ENCODE measurements at places on chromosomes 16 and 17.

GRCh38 chr17:40542558-40543411, 22.5 kb downstream of the CCR7 start:
- DNase-seq = no peak

- no peak for DNase-seq
Observed at GRCh38 chr17:17114592-17115225, 72.5 kb downstream of the MPRIP start.

DNA sequence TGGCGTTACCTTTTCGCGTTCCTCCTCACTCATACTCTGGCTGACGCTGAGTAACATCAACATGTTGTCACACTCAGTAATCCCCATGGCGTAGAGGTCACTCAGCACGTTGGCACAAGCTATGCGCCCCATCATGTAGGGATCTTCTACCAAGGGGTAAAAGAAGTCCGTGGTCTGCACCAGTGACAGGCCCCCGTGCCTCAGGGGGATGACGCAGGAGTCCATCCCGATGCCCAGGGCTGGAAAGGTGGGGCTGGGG, 596 bp downstream of the SEPHS2 start:
- no peak for DNase-seq

- no peak for DNase-seq
Observed at GRCh38 chr17:61362852-61363600, 36.6 kb upstream of the TBX2 start.

- no peak for DNase-seq
Observed at GRCh38 chr17:34673516-34673915, 94.1 kb downstream of the TMEM132E start.

DNA sequence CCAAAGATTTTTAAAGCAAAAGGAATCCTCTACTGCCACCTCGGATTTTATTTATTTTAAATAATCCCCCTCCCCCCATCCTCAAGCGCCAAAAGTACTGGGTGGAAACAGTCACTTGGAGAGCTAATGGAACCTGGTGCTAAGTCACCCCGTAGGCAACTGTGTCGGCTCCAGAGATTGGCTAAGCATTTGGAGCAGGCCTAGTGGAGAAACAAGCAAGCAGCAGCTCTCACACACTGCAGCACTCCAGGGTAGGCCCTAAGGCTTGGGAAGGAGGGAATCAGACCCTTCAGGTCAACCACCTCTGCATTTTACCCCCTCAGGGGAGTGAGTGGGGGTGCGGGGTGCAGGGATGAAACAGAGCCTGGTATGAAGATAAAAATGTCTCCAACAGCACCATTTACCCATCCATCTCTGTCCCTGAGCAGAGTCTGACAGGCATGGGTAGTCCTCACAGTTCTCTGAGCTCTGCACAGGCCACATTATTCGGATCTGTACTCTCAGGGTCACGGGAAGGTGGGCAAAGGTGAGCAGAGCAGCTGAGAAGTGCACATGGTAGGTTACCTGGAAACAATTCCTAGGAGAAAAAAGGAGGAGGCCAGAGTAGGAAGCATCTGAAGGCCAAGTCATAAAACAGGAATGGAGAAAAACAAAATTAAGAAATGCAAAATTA, 27.2 kb upstream of the STAC2 start:
- DNase-seq = no peak

DNA sequence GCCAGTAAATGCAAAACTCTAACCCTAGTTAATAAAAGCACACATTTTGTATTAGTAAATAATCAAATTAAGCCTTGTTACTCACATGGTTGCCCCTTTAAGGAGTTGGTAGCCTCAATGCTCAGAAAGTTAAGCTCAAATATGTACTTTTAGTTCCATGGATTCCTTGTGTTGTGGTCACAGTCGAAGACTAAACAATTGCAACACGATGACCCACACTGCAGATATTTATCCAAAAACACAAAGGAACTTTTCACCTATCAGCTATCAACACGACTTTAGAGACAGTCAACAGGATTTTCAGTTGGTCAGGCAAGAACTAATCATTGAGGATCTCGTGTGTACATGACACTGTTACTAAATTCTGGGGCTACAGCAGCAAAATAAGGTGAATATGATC, 47.4 kb upstream of the NUDT7 start:
- no peak for DNase-seq

DNA sequence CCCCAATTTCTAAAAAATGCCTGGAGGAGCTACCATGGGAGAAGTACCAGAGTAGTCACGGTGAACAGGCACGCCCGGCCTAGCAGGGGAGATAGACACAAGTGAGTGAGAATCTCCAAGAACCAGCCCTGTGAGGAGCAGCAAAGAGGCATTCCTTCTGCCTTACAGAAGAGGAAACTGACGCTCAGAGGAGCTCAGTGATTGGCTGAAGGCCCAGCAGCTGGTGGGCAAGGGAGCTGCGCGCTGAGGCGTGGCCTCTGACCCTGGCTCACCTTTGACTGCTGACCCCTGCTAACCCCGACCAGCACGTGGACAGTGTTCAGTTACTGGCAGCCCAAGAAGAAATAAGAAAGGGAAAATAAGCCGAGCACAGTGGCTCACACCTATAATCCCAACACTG, 1.8 kb downstream of the C16orf96 start:
- no peak for DNase-seq

GRCh38 chr17:689556-690275, 24.9 kb downstream of the VPS53 start:
- no peak for DNase-seq

DNA sequence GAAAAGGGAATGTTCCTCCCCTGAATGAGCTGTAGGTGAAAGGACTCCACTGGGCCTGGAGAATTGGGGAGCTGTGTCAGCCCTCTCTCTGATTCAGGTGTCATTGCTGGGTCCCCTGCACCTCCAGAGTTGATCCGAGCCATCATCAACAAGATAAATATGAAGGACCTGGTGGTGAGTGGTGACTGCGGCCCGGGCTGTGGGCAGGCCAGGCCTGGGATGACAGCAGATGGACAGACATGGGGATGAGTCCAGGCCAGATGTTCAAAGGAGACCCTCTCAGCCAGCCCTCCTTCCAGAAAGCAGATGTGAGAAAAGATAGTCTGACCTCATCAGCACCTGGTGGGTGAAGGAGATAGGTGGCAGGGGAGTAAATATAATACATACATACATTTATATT, 4.6 kb downstream of the CHAD start:
- DNase-seq = no peak

GRCh38 chr16:18805257-18805773, 4.0 kb upstream of the ARL6IP1 start:
- no peak for DNase-seq

DNA sequence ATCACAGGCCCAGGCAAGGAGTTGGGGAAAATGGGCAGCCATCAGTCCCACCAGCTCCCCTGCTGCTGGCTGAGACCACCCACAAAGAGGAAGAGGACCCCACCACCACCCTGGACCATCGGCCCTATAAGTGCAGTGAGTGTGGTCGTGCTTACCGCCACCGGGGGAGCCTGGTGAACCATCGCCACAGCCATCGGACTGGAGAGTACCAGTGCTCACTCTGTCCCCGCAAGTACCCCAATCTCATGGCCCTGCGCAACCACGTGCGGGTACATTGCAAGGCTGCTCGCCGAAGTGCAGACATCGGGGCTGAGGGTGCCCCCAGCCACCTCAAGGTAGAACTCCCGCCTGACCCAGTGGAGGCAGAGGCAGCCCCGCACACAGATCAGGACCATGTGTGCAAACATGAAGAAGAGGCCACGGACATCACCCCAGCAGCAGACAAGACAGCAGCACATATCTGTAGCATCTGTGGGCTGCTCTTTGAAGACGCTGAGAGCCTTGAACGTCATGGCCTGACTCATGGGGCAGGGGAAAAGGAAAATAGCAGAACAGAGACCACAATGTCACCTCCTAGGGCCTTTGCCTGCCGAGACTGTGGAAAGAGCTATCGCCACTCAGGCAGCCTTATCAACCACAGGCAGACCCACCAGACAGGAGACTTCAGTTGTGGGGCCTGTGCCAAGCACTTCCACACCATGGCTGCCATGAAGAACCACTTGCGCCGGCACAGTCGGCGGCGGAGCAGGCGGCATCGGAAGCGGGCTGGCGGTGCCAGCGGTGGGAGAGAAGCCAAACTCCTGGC, 3.6 kb downstream of the ZNF646 start:
- DNase-seq = no peak

DNA sequence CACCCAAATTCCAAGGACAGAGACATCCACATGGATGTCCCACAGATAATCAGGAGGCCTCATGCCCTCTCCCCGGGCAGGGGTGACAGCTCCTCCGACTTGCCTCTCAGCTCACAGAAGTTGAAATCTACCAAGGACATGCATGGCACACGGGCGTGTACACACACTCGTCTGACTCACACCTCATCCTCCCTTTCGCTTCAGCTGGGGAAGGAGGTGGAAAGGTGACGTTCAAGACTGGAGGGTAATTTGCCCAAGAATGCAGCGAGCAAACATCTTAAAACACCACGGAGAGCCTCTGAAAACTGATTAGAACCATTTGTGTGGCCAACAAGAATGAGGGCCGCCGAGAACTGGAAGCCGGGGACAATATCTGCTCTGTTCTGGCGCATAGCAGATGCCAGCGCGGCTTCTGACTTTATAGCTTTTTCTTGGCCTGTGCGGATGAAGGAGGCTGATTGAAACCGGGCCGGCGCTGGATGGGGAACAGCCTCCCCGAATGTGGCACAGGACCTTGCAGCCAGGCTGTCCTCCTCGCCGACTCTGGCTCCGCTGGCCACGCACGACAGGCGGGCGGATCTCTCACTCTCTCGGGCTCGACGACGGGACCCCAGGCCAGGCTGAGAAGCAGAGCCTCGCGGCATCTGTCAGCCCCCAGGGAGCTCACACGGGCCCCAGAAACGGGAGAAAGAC, 100.9 kb downstream of the C16orf95 start:
- no peak for DNase-seq

DNA sequence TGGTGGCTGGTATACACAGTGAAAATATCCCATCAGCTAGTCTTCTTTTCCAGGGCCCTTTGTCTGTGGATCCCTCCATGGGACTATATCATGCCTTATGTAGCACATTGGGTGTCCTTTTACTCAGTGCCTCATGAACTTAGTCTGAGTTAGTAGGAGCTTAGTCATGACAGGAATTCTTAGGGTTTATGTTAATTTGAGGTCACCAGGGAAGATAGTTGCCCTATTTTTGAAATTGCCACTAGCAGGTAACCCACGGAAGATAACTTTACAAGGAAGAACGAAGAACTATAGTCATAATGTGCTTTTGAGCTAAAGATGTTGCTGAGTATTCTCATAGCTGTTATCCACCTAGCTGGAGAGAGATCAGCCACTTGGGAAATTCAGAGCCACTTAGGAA, 14.8 kb upstream of the PLK1 start:
- DNase-seq = no peak

DNA sequence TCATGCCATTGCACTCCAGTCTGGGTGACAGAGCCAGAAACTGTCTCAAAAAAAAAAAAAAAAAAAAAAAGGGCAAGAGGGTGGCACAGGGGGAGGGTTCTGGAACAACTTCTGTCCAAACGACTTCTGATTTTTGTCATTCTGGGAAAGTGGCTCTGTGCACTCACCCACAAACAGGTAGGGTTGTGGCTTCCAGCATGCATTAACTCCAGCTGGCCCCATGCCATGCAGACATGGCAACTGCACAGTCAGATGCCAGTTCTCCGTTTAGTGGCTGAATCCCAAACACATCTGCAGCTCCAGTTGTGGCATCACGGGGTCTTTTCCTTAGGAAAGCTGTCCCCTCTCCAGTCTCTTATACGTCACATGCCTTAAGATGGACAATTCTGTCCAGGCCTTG, 30.3 kb downstream of the B4GALNT2 start:
- no peak for DNase-seq

DNA sequence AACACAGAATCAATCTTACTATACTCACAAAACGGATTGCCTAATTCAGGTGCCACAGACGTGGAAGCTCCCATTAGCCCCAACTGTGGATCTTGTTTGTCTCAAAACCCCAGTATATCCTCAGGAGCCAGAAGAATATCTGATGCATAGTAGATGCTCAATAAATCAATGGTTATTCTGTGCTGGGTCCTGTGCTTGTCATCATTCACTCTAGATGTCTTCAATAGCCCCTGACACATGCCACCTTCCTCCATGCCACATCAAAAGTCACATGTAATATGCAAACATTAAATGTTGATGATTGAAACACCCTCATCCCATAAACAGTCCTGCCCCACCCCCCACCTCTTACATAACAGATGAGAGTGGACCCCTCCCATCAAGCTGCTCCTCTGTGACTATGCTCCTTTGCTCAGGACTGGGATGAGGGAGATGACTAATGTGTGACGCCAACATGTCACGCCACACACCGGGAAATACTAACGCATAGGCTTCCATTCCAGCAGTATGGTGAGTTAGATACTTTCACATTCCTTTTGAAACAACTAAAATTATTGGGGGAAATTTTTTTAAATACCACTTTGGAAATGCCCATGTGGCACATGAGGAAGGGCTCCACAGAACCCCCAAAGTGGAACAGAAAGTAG, 267.6 kb upstream of the SDK2 start:
- no peak for DNase-seq

DNA sequence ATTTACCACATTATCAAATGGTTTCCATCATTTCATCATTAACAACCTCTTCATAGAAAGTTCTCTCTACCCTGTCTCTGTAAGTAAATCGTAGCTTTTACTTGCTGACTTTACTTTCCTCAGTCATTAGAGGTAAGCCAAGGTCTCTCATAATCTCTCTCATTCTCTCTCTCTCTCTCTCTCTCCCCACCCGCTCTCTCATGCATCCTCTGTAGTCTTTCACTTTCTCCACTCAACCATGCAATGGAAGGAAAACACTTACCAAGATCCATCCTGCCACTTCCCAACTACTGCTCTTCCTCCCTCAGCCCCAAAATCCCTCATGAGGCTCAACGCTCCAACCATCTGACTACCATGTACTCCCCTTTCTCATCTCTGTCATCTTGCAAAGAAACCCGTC, 6.1 kb downstream of the CEP112 start:
- no peak for DNase-seq

DNA sequence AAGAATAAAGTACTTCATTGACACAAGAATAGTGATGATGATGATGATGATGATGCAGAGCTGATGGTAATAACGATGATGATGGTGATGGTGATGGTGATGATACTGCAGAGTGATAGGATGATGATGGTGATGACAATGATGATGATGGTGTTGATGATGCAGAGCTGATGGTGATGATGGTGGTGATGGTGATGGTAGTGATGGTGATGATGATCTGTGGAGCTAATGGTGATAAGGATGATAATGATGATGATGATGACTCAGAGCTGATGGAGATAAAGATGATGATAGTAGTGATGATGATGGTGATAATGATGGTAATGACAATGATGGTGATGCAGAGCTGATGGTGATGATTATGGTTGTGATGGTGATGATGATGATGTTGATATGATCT, 448.1 kb downstream of the HS3ST4 start:
- no peak for DNase-seq

DNA sequence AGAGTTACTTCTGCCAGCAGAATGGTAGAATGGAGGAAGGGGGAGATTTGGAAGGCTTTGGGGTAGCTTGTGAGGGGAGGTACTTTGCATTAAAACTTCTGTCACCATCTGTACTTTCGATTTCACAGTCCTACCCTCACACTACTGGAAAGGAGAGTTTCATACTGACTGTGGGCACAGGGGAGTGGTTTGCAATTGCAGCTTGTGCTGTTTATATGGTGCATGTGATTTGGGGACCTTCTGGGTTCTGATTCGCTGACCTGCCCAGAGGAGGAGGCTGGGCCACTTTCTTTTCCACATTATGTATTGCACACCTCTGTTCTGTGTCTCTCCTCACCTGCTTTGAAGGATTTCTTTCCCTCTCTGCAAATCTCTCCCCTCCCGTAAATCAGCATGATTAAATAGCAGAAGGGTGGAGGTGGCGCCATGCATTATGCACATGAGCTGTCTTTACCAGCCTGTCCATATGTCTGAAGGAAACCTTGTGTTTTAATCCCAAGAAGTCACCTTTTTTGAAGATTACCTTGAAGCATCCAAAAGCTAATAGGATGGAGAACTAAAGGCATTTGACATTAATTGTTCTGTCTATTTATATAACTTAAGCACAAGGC, 90.9 kb downstream of the RBFOX1 start:
- DNase-seq = no peak

Data from upper lobe of left lung (tissue), 6 donors.